Stromal cell of bone marrow (primary cell): ENCODE measurements at places on chromosomes 7 and 10.

DNA sequence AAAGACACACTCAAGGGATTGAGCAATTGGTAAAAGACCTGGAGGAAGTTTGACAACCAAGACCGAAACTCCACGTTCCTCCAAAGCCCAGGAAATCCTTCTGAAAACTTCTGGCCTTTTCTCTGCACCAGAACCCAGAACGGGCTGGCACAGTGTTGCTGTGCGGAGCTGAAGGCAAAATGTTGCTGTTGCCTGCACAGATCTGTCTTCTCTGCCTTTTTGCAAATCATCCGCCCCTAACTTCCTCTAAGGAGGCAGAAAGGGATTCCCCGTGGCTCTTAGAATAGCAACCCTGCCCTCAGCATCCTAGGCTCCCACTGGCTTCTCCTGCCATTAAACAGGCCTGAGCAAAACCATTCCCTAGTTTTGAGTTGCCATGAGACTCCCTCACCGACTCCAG, 44.9 kb downstream of the FIGNL1 start:
- no peak for DNase-seq

DNA sequence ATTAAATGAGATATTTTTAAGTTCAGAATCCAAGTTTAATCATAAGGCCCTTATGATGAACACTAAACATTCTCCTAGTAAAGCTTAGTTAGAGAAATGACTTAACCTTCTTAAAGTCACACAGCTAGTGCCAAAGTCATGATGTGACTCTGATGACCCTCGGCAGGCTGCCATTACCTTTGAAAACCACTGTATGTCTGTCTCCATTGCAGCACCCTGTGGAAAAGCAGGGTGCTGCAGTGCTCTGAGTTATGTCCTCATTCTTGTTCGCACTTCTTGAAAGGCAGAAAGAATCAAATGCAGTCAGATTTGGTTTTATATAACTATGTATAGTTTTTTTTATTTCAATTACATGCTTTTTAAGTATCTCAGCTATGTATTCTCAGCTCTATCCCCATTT, 105.0 kb downstream of the PHTF2 start:
- DNase-seq: peak; percentile 6

- no peak for DNase-seq
Measured at GRCh38 chr7:39644170-39644569, 20.8 kb downstream of the RALA start.

GRCh38 chr7:137282043-137282442, 61.5 kb downstream of the PTN start:
- DNase-seq: no peak

DNA sequence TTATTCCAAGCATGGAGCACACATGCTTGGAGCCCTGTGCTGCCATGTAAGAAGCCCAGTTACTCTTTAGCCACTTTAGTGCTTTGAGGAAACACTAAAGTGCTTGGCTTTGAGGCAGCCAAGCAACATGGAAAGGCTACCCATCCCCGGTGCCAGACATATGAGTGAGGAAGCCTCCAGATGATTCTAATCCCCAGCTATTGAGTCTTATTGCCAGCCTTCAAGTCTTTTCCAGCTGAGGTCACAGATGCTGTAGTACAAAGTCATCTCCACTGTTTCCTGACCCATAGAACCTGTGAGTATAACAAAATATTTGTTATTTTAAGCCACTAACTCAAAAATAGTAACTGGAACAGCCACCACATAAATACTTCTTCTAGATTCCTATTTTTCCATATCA, 91.4 kb upstream of the CYP26C1 start:
- DNase-seq: peak; percentile 21

DNA sequence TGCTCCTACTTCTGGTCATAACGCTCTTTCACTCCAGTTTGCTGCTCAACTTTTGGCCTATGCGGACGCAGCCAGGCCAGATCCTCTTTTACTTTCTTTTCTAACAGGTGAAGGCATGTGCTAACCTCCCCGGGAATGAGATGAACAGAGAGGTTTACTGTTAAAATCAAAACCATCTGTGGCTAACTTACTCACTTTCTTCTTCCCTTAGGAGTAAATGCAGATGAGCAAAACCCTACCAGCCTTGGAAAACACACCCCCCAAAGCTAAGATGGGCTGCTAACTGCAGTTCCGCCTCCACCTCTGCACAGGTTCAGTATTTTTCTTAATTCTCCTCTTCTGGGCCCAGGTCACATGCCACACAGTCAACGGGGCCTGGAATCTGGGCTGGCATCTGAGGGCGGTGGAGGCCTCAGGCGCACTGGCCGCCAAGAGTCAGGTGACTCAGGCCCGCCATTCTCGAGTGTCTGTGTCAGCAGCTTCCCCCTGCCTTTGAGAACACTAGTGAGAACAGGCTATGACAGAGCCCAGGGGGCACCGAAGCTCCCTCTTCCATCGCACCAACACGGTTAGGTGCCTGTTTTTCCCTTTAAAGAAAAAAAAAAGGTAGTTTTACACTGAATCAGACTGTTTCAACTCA, 11.1 kb downstream of the FAM53B start:
- DNase-seq: no peak

GRCh38 chr7:37035631-37036030, 311.3 kb upstream of the AOAH start:
- peak; percentile 18 for DNase-seq

- DNase-seq: peak; percentile 16
Measured at GRCh38 chr7:48337012-48337621, 165.9 kb downstream of the ABCA13 start.

- no peak for DNase-seq
Measured at GRCh38 chr10:103837370-103838069, 17.9 kb downstream of the SH3PXD2A start.

DNA sequence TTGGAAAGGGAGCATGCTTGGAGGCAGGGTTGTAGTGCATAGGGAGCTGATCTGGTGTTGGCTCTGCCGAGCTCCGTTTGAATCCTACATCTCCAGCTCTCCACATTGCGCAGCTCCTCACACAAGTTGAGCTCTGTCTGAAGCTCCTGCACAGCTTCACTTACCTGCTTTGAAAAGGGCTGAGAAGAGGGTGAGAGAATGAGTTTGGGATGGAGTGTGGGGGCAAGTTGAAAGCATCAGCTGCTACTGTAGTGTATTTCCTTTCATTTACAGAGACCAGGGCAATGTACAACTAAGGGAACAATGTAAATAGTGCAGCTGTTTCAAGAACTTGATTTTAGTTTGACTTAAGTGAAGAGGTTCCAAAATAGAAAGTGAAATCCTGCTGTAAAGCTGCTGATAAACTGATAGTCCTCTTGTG, 88.5 kb downstream of the VTI1A start:
- no peak for DNase-seq

GRCh38 chr7:154871507-154871906, 131.4 kb downstream of the PAXIP1 start:
- DNase-seq: no peak

- no peak for DNase-seq
Measured at GRCh38 chr7:76272142-76272541, 30.3 kb upstream of the HSPB1 start.

GRCh38 chr7:40579401-40579800, 444.6 kb downstream of the SUGCT start:
- DNase-seq: no peak

GRCh38 chr10:112208997-112209396, 25.4 kb upstream of the GPAM start:
- peak; percentile 67 for DNase-seq

DNA sequence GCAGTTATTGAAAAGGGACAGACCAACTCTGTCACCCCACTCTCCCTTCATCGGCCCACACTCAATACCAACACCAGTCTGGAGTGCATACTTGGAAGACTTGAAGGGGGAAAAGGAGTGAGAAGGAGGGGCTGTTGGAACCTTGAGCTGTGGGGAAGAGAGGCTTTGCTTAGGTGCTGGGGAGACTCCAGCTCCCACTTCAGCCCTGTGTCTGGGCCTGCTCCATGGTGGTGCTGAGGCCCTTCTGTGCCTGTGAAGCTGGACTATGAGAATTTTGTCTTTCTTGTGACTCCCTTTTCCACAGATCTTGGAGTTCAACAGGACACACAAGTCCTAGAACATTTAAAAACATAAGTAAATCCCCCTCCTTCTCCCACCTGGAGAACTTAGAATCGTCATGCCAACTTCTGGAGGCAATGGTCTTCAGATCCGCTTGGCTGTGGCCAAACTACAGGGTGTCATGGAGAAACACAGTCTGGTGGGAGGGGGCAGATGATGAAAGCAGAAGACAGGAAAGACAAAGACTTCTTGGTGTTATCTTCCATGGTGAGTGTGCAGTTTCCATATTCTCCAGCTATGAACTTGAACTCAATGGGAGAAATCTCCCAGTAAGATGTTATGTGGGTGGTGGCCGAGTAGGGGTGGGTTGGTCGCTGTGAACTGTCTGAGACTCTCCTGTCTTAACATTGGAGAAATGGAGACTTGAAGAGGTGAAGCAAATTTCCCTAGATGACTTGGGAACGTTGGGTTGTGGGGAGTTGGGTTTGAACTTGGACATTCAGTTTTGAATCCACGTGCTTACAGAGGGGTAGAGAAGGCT, 18.4 kb upstream of the GIMAP8 start:
- DNase-seq: no peak

- no peak for DNase-seq
Measured at GRCh38 chr10:12637649-12638048, 288.3 kb downstream of the CAMK1D start.

DNA sequence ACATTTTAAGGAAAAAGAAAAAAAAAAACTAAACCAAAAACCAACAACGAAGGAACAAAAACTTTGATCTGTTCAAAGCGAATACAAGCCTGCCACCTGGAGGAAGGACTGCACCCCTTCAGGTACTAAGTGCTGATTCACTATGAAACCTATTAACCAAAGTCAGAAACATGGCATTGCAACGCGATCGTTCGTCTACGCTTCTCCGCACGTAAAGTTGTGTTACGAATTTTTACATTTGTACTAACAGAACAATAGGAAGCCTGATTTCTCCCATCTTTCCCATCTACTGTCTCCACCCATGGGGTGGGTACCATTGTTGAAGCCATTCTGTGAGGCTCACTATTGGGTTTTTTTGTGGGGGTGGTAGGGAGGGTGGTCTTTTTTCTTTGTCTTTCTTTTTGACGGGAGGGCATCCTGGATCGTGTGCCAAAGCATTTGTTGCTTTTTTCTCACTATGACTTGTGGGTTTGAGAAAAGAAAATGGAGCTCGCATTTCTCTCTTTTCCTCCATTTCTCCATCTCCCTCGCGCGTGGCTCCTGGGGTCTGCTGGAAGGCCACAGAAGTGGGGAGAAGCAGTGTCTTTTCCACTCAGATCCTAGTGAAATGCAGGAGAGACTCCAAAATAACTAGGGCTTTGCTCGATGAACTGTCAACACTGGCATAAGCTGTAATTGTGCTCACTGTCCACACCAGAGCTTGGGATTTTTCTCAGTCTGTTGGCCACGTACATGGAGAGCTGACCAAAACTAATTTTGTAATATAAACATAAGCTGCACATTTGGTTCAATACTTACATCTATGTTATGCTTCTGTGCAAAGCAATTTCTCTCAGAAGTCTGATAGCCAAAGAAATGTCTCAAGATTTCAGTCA, 100.9 kb upstream of the YAE1 start:
- peak; percentile 64 for DNase-seq

DNA sequence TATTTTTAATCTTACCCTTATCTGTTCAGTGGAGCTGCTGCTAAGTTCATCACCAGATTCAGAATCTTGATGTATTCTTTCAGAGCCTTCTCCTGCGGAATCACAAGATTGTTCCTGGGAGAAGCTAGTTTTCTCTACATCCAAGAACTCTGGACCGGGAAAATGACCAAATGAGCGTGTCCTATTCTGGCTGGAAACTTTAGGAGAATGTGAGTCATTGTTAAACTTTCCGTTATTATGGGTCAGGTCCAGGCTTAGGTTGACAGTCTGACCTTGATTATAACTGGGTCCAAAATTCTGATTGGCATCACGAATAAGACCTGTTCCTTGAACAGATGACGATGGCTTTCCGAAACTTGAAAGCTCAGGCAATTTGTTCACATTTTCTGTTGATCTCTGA, 20.5 kb downstream of the ARHGAP12 start:
- no peak for DNase-seq

DNA sequence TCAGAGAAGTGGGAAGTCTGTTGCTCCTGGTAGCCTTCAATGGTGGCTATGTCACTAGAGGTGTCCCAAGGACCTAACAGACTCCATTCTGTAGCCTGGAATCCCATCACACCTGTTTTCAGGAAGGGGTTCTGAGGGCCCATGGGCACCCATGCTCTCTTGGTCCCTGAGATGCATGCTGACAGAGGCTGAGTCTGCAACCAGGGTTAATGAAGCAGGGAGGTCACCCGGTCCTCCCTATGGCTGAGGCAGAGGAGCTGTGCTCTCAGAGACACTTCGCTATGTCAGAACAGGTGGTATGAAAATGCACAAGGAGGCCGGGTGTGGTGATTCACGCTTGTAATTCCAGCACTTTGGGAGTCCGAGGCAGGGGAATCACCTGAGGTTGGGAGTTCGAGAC, 452.1 kb downstream of the TCERG1L start:
- no peak for DNase-seq

DNA sequence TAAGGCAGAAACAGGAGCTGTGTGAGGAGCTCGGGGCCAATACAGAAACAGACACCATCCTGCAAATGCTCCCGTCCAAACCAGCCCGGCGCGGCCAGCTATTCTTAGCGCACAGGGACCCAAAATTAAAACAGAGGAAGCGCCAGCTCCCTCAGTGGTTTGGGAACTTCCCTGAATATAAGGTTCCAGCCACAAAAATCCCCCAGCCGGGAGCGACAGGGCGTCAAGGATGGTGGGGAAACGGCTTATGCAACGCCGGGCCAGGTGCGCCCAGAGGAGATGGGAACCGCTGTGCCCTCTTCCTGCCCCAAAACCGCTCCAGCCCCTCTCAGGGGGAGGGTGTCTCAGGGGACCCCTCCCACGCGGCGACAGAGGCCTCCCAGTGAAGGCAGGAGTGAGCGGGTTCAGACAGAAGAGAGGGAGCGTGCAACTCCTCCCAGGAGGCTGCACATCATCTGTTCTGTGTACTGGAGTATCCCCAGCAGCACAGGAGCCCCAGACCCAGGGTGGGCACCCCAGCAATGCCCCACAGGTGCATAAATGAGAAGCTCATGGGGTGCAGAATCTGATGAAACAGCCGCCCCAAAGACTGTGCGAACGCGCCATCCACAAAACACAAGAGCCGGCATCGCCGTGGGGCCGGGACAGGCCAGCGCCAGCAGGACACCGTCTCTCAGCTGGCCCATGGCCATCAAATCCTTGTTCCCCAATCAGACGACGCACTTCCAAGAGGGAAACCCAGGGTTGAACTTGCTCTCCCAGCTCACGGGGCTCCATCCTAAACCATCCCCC, 73.9 kb upstream of the PDGFA start:
- no peak for DNase-seq
